ENCODE measurements at places on chromosomes 12 and 14. TPM values are rescaled to one million over a fixed set of nuclear protein-coding genes. Genes with fewer than 3 reads are reported as not detected.

CATSPERB gene
- total RNA-seq, result not detected

LRIG3 gene
- total RNA-seq, result 3.4 TPM

TSPAN8 gene
- 0.65 TPM for total RNA-seq

IL22 gene
- total RNA-seq, result not detected

EP400 gene
- 24.7 TPM for total RNA-seq

BEGAIN gene
- total RNA-seq, result 7.1 TPM

SYNE3 gene
- 1.0 TPM for total RNA-seq

PLEKHH1 gene
- 3.1 TPM for total RNA-seq

TAS2R10 gene
- not detected for total RNA-seq

KRT84 gene
- total RNA-seq, result not detected

SLC5A8 gene
- total RNA-seq, result not detected

DGLUCY gene
- total RNA-seq, result 19.7 TPM

TMEM132D gene
- not detected for total RNA-seq

OTOGL gene
- total RNA-seq, result not detected

KLRC2 gene
- 1.7 TPM for total RNA-seq

CLEC1B gene
- total RNA-seq, result not detected

GYS2 gene
- total RNA-seq, result not detected

GCH1 gene
- 3.0 TPM for total RNA-seq

ZNF891 gene
- total RNA-seq, result 0.46 TPM

CIROP gene
- total RNA-seq, result not detected

ADGRD1 gene
- 0.45 TPM for total RNA-seq

CACNA2D4 gene
- not detected for total RNA-seq

C14orf119 gene
- 102 TPM for total RNA-seq

ACVRL1 gene
- total RNA-seq, result 0.14 TPM

ACYP1 gene
- total RNA-seq, result 25.2 TPM

ACOT6 gene
- not detected for total RNA-seq

PTPN21 gene
- 6.4 TPM for total RNA-seq

C3AR1 gene
- not detected for total RNA-seq

AGAP2 gene
- total RNA-seq, result 0.13 TPM

CYP46A1 gene
- total RNA-seq, result 0.42 TPM

ZNF268 gene
- total RNA-seq, result 11.7 TPM

TAS2R30 gene
- not detected for total RNA-seq

INSM2 gene
- total RNA-seq, result 0.05 TPM

TXNRD1 gene
- 977 TPM for total RNA-seq

ST8SIA1 gene
- not detected for total RNA-seq

MEG3 gene
- total RNA-seq, result 52.4 TPM

OSBPL8 gene
- total RNA-seq, result 16.8 TPM

All from A549 treated with GW870086 at 1 μM for 4 hours (cell line).